ENCODE measurements at places on chromosomes 11 and 22. TPM values are rescaled to one million over a fixed set of nuclear protein-coding genes. Genes with fewer than 3 reads are reported as not detected.

Gene NDUFS3
- total RNA-seq, result 110 TPM

DNA sequence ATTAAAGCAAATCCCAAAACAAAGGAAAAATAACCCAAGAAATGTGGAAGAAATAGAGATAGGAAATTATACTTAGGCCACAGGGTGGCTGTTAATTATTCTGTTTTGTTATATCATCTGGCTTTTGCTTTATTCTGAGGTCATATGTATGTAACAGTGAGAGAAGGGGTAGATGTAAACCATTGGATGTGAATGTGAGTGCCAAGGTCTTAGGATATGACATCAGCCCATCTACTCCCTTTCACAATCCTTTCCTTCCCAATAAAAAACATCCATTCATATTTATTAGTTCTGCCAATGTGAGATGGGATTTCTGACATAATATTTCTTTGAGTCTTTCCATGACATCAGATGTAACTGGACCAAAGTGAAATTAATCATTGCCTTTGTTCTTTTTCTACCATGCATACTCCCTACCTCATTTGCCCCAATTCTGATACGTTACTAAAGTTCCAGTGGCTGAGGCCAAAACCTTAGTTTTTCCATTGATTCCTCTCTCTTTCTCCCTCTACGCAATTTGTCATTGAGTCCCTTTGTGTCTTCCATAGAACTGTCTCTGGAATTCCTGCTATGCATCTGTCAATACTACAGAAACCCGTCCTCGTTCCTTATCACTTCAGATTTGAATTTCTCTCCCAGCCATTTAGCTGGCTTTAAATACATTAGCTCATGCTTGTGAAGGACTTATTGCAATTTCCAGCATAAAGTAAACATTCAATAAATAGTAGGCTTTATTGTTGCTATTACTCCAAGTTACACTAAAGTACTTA is 170.3 kb downstream of the ARHGAP42 start:
- no peak overlapping the region for H3K4me3 ChIP-seq
- no peaks in the 10 kb centered on the region for H3K36me3 ChIP-seq
- no peak overlapping the region for H3K27ac ChIP-seq
- H3K4me1 ChIP-seq, result no peaks in the 10 kb centered on the region
- no peak for DNase-seq

- H3K36me3 ChIP-seq, result no peaks in the 10 kb centered on the region
- no peaks in the 10 kb centered on the region for H3K27me3 ChIP-seq
- H3K4me3 ChIP-seq, result no peak overlapping the region
- no peak for DNase-seq
- no peak overlapping the region for H3K27ac ChIP-seq
- H3K4me1 ChIP-seq, result peaks cover 12% of the 10 kb centered on the region
Measured at GRCh38 chr11:72758304-72758689, 6.1 kb upstream of the ARAP1 start.

- H3K36me3 ChIP-seq, result no peaks in the 10 kb centered on the region
- peaks cover 20% of the 10 kb centered on the region for H3K4me1 ChIP-seq
- H3K27ac ChIP-seq, result no peak overlapping the region
- DNase-seq, result no peak
Measured at GRCh38 chr11:76666408-76666807, 4.1 kb downstream of the LRRC32 start.

DNA sequence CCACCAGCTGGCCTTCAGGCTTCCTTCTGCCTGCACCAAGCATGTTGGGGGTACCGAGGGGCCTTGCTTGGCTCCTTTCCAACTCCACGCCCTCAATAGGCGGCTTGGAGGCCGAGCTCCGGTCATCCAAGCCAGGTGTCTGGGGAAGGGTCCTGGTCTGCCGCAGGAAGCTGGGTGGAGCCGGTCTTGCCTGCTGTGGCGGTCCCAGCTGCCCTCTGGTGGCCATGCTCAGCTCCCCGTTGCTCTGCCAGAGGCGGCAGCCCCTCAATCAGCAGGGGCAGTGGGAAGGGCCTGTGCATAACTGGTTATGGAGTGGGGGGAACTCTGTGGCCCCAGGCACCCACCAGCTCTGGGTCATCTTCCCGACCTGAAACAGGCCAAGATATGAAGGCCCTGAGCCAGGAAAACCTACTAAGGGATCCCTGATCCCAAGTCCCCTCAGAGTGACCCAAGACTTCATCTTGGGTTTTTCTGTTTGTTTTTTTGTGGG is 3.2 kb downstream of the ARVCF start:
- peaks cover 14% of the 10 kb centered on the region for H3K4me1 ChIP-seq
- no peaks in the 10 kb centered on the region for H3K36me3 ChIP-seq
- peak; percentile 66 for DNase-seq
- H3K27ac ChIP-seq, result no peak overlapping the region

- H3K4me1 ChIP-seq, result no peaks in the 10 kb centered on the region
- H3K27ac ChIP-seq, result no peak overlapping the region
- H3K36me3 ChIP-seq, result peaks cover 2% of the 10 kb centered on the region
Measured at GRCh38 chr22:38075105-38075825, 8.7 kb downstream of the SLC16A8 start.

GRCh38 chr11:96242191-96242847 is 100.7 kb downstream of the MAML2 start:
- H3K4me3 ChIP-seq, result peak overlapping the region; percentile 20
- no peaks in the 10 kb centered on the region for H3K27me3 ChIP-seq
- peak overlapping the region; percentile 54 for H3K27ac ChIP-seq
- no peak for DNase-seq
- H3K36me3 ChIP-seq, result peaks cover 2% of the 10 kb centered on the region

Gene TTLL12
- 40.3 TPM for total RNA-seq

DNA sequence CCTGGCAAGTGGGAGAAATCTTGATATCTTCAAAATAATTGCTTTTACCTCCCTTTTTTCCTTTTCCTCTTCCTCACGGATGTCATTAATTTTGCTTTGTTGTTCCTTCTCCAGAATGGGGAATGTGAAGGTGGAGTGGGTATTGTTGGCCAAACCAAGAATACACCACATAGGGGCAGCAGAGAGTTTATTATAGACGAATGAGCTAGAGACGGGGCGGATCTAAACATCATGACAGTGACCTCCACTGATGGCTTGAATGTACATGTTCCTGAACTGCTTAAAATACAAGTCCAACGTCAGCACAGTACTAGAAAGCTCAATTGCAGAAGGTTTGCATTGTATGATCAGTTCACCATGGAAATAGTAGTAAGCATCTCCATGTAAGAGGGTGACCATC is 122.3 kb upstream of the SNX19 start:
- no peak overlapping the region for H3K27ac ChIP-seq
- H3K27me3 ChIP-seq, result no peaks in the 10 kb centered on the region
- no peak overlapping the region for H3K4me3 ChIP-seq
- DNase-seq, result no peak
- no peaks in the 10 kb centered on the region for H3K36me3 ChIP-seq

GRCh38 chr22:19554834-19555404 is 30.7 kb upstream of the CLDN5 start:
- no peak overlapping the region for H3K4me3 ChIP-seq
- H3K27ac ChIP-seq, result no peak overlapping the region
- H3K27me3 ChIP-seq, result peaks cover 17% of the 10 kb centered on the region
- no peaks in the 10 kb centered on the region for H3K4me1 ChIP-seq
- no peak for DNase-seq
- H3K36me3 ChIP-seq, result no peaks in the 10 kb centered on the region

DNA sequence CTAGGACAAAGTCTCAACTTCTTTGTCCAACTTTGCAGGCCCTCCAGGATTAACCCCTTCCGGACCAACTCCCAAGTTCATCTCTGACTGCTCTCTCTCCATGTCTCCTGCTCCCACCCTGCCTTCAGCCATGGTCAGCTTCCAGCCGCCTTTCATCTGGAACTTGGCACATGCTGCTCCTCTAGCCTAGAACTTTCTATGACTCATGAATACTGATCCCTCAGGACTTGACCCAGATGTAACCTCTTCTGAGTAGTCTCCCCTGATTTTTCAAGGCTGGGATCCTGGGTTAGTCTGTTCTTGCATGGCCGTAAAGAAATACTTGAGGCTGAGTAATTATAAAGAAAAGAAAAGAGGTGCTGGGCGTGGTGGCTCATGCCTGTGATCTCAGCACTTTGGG is 5.2 kb upstream of the SLC15A3 start:
- no peak overlapping the region for H3K4me3 ChIP-seq
- peaks cover 62% of the 10 kb centered on the region for H3K27me3 ChIP-seq
- H3K4me1 ChIP-seq, result peaks cover 8% of the 10 kb centered on the region
- DNase-seq, result no peak
- H3K27ac ChIP-seq, result no peak overlapping the region
- no peaks in the 10 kb centered on the region for H3K36me3 ChIP-seq

DNA sequence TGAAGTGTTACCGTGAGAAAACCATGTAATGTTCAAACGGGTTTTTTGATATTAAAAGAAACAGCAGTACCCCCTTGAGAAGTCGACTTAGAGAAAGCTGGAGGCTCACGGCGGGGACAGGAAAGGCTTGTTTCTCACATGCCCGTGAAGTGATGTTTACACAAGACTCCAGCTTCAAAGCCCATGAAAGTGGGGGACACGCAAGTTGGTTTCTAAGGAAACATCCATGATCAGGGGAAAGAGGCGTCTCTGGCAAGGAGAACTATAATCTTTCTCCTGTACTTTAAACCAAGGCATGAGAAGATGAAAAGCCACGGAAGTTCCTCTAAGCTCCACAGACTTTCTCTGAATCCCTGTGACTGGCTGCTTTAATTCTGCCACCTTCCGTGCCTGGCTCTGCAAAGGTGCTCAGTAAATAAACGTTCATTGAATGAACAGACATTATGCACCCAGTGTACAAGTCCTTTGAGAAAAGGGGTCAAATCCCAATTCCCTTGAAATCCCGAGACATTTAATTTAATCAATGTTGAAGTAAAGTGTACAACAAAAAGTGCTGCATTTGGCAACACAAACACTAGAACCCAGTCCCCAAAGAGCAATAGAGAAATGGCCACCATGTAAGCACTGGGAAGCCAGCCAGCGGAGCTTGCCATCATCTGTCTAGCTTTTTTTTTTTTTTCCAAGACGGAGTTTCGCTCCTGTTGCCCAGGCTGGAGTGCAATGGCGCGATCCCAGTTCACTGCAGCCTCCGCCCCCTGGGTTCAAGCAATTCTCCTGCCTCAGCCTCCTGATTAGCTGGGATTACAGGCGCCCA is 58.7 kb downstream of the AHNAK start:
- DNase-seq, result no peak
- no peak overlapping the region for H3K27ac ChIP-seq
- H3K36me3 ChIP-seq, result no peaks in the 10 kb centered on the region
- no peaks in the 10 kb centered on the region for H3K27me3 ChIP-seq
- peaks cover 6% of the 10 kb centered on the region for H3K4me1 ChIP-seq

Gene ARHGAP20
- total RNA-seq, result 0.02 TPM

DNA sequence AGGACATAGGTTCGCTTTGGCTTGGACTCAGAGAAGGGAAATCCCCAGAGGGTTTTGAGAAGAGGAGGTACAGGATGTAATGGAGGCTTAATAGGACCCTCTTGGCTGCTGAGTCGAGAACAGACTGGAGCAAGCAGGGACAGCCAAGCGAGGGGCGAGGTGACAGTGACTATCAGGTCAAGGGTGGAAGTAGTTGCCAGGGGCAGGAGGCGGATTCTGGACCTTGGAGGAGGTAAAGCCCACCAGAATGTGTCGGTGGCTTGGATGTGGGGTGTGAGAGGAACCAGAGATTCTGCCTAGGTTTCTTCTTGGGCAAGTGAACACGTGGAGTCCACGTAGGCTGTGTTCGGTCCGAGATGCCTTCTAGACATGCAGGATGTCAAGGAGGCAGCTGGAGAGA is 4.4 kb downstream of the TRMT112 start:
- no peaks in the 10 kb centered on the region for H3K27me3 ChIP-seq
- no peak overlapping the region for H3K4me3 ChIP-seq
- H3K27ac ChIP-seq, result peak overlapping the region; percentile 77
- no peak for DNase-seq
- H3K4me1 ChIP-seq, result peaks cover 42% of the 10 kb centered on the region

DNA sequence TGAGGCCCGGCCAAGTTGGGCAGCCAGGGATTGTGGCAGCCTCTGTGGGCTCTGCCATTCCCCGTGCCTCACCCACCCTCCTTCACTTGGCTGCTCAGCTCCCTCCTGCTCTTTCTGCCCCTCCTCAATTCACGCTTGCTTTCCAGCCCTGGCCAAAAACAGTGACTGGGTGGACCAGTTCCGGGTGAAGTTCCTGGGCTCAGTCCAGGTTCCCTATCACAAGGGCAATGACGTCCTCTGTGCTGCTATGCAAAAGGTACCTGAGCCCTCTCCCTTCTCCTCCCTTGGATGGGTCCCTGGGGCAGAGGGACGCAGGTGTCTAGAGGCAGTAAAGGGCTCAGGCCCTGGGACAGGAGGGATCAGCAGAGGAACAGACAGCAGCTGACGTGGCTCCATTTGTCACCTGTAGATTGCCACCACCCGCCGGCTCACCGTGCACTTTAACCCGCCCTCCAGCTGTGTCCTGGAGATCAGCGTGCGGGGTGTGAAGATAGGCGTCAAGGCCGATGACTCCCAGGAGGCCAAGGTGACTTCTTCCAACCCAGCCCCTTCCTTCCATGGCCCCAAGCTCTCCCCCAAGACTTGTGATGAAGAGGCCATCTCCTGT is 2.7 kb downstream of the FREY1 start:
- H3K4me1 ChIP-seq, result peaks cover 5% of the 10 kb centered on the region
- peaks cover 15% of the 10 kb centered on the region for H3K27me3 ChIP-seq
- no peak overlapping the region for H3K4me3 ChIP-seq
- no peak overlapping the region for H3K27ac ChIP-seq
- DNase-seq, result no peak
- no peaks in the 10 kb centered on the region for H3K36me3 ChIP-seq

GRCh38 chr11:69485337-69486041 is 4.0 kb downstream of the LINC01488 start:
- H3K27ac ChIP-seq, result no peak overlapping the region
- no peaks in the 10 kb centered on the region for H3K36me3 ChIP-seq
- no peak overlapping the region for H3K4me3 ChIP-seq
- no peaks in the 10 kb centered on the region for H3K4me1 ChIP-seq

Gene SERPING1
- not detected for total RNA-seq

DNA sequence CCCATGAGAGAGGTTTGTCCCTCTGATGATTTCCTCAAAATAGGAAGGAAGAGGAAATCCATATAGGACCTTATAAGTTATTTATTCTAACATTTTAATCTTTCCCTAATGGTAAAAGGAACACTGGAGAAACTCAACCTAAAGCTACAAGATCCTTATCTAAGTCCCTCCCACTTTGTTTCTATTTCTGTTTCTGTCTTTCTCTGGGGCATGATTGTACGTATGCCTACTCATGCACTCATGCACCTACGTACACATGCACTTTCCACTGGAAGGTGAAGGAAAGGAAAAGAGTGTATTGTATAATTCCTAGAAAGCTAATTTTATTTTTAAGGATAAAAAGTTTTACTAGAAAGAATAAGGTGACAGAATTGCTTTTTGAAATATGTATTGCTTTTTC is 125.0 kb downstream of the RAB38 start:
- H3K27ac ChIP-seq, result no peak overlapping the region
- H3K4me3 ChIP-seq, result no peak overlapping the region
- peaks cover 2% of the 10 kb centered on the region for H3K27me3 ChIP-seq
- no peaks in the 10 kb centered on the region for H3K4me1 ChIP-seq

Gene ROBO4
- not detected for total RNA-seq

Gene OR52I1
- total RNA-seq, result not detected

DNA sequence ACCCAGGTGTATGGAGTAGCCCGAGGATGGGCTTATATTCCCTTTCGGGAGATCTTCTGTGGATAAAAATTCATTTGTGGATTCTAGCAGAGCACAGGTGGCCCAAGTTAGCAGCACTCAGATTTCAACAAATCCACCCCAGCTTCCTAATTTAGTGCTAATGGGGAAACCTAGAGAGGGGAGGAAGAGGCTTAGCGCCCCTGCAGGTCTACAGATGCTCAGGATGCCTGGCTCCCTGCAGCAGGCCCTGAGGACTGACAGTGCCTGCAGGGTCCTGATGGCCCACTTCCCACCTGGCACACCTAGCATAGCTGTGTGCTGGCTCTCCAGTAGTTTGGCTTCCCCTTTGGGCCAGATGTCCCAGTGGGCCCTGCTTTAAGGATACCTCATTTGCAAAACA is 6.5 kb downstream of the DGAT2 start:
- no peak overlapping the region for H3K27ac ChIP-seq
- no peak for DNase-seq
- peaks cover 39% of the 10 kb centered on the region for H3K4me1 ChIP-seq
- peaks cover 11% of the 10 kb centered on the region for H3K27me3 ChIP-seq

All from activated CD8-positive, alpha-beta memory T cell treated with anti-CD3 and anti-CD28 coated beads, Interleukin-2, amount 10 ng/mL, durations not matched to agents 7 days and 5 days (primary cell).